NCI-H774 (cell line): ENCODE measurements at places on chromosomes 2 and 18.

DNA sequence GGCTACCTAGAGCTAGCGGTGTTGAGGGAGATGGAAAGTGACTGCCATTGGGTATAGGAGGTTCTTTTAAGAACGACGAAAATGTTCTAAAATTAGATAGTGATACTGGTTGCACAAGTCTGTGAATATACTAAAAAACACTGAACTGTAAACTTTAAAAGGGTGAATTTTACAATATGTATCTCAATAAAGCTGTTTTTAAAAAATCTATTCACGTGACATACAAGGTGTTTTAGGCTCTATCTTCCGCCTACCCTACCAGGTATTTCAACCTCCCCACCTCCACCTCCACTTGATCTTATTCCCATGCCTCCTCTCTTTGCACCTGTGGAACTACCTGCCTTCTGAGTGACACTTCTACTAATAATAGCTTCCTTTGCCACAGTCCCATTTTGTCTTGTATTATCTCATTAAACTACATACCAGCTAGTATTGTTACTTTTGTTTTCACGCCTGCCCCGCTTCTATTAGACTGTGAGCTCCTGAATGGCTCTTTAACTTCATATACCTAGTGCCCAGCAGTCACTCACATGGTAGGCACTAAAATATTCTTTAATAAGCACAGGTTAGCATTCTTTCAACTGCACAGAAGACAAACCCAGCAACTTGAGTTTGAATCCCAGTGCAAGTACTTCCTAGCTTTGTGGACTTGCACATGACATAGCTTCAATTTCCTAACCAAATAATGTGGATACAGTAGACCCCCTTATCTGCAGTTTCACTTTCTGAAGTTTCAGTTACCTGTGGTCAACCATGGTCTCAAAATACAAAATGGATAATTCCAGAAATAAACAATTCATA, 9.3 kb downstream of the ITSN2 start:
- no peak for DNase-seq

DNA sequence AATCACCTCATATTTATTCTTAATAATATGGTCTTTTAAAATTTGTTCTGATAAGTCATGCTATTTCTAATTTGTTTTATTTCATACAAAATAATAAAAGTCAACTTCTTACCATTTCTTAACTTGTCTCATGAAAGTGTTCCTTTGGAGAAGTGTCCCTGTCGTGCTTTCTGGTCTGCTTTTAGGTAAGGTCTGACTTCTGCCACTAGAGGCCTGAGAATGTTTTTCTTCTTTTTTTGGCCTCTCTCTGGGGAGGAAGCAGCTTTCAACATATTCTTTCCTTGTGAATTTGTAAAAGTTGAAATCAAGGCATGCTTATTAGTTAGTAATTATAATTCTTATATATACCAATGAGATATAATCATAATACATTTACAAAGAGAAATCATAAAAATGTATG, 39.4 kb downstream of the MAP2 start:
- no peak for DNase-seq

GRCh38 chr2:237256887-237257286, 157.1 kb downstream of the COL6A3 start:
- DNase-seq: no peak

DNA sequence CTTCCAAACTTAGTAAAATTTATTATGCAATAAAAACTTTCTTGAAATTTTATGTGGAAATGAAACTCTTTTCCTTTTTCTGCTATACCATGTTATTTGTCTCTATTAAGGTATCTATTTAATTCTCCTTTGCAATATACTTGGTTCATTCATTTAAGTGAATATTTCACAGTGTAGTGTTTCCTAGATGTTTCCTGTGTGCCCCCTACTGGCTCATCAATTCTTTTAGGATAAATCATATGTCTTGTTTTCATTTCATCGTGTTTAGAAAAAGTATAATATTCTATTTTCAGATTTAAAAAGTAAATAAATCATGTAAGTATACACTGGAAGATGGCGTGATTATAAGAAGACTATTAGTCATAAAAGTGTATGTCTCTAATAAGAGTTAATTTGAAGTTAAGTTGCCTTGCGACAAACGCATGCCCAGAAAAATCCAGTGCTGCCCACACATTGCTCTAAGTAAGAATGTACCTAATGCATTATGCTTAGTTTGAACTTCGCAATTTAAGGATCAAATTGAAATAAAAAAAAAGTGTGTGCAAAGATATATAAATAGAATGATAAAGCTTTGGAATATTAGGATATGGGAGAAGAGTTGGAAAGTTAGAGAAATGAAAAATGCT, 525.4 kb downstream of the KCNJ3 start:
- peak; percentile 13 for DNase-seq

- DNase-seq: no peak
Observed at GRCh38 chr18:75928706-75929105, 501.2 kb upstream of the SMIM21 start.

DNA sequence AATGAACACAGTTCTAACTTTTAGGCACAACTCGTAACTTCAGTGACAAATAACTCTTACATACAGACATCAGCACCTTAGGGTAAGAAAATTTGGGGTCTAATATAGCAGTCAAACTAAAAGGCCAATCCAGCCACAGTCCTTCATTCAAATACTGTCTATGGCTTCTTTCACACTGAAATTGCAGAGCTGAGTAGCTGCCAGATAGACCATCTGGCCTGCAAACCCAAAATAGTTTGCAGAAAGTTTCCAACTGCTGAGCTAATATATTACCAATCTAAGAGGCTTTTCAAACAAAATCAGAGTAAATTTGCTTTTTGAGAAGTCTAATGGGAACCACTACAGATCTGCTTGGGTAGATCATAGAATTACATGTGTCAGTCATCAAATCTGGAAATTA, 183.4 kb downstream of the GALR1 start:
- DNase-seq: no peak

GRCh38 chr2:124683536-124684428, 658.7 kb downstream of the CNTNAP5 start:
- DNase-seq: peak; percentile 15

DNA sequence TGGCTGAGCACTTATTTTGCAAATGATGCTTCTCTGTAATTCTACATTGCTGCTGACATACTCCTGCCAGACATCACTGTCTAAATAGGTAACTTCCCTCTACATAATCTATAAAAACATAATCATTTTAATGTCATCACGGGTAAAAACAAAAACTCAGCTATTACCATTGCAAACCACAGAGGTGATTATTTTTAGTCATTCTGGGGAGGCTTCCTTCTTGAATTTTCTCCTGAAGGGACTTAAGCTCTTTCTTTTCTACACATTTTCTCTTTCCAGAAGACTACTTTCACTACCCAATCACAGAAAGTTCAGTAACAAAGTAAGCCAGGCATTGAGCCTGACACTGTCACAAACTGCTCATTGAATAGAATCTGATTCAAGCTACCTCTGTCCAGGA, 40.4 kb upstream of the NFU1 start:
- no peak for DNase-seq
